ENCODE measurements at places on chromosomes 16 and 17.

GRCh38 chr17:51044976-51045375 is 75.7 kb downstream of the SPAG9 start:
- no peak for DNase-seq

DNA sequence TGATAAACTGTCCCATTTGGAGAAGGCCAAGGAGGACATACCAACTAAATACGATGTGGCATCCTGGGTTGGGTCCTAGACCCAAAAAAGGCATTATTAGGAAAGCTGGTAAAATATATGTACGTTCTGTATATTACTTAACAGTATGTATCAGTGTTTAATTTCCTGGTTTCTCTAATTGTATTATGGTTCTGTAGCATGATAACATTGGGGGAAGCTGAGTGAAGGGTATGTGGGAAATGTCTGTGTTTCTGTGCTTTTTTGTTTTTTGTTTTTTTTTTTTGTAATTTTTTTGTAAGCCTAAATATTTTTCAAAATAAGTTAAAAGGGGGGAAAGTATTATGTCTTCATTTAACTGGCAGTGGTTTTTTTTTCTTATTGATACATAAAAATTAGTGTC is 21.5 kb upstream of the NDRG4 start:
- no peak for DNase-seq

DNA sequence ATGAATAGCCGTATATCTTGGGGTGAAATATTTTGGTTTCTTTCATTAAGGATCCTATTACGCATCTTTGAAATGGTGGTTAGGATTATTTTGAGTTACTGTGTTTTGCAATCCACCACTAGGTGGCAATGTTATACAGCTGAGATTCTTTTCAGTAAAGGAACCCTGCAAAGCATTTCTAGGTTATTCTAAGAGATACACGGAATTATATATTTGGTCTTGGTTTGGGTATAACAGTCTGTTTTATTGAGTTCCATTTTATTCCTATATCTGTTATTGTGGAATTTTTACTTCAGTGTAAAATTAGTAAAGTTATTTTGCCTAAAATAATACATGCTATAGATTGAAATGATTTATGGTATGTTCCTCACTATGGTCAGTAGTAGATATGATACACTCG is 62.9 kb upstream of the CPHXL start:
- no peak for DNase-seq

GRCh38 chr16:85969159-85969558 is 70.2 kb downstream of the IRF8 start:
- DNase-seq, result no peak

GRCh38 chr16:22052980-22053379 is 39.4 kb upstream of the VWA3A start:
- no peak for DNase-seq

GRCh38 chr16:10876799-10877341 is at the start of gene CIITA:
CIITA (plus strand) TSS chr16:10877202; CDS start chr16:10877331, 129 bp downstream.
- peak; percentile 16 for DNase-seq

Data from activated effector memory CD4-positive, alpha-beta T cell treated with Interleukin-2 at 50 U/mL for 16 hours (primary cell).